ENCODE measurements at places on chromosomes 11 and 22.

DNA sequence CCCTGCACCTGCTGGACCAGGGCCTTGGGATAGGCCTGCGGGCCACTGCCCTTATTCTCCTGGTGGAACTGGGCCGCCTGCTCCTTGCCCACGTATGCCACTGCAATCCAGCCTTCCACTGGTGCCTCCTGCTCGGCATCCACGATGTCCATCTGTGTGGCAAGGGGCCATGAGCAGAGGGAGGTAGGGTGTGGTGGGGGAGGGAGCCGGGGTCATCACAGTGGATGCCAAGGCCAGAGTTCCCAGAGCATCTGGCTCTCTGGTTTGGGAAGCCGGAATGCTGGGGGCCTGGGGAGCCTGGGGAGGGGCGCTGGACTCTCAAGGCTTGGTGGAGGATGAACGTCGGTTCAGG is 627 bp downstream of the RNF215 start:
- no peak for DNase-seq

DNA sequence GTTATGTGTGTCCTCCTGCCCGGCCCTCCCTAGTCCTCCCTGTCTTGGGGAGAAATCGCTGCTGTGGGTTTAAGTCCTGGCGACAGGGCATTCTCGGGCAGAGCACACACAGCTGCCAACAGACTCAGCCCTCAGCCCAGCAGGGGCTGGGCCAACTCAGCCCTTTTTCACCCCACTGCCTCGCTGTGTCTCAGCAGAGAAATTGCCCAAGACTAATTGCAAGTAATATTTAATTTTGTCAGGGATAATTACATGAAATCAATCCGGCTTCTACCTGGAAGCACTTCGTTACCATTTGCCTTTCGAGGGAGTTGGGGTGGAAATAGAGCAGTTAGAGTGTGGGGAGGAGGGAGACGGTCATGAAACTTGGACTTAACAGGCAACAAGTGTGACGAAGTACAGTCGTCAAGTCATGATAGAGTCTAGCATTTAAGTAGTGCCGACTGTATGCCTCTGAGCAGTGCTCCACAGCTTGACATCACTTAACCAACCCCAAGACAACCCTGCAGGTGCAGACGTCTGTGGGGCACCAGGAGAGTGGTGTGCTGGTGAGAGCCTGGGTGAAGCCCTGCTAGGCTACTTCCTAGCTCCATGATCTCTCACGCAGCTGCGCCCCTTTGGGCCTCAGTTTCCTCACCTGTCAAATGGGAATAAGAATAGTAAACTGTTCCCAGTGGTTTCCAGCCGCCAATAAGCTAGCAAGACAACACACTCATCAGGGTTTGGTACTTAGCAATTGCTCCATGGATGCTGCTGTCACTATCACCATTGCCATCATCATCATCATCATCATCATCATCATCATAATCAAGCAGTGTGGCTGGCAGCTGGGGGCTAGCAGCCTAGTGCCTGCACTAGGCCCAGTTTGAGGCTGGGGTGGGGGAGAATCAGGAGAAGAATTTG is 29.2 kb downstream of the MN1 start:
- no peak for DNase-seq

DNA sequence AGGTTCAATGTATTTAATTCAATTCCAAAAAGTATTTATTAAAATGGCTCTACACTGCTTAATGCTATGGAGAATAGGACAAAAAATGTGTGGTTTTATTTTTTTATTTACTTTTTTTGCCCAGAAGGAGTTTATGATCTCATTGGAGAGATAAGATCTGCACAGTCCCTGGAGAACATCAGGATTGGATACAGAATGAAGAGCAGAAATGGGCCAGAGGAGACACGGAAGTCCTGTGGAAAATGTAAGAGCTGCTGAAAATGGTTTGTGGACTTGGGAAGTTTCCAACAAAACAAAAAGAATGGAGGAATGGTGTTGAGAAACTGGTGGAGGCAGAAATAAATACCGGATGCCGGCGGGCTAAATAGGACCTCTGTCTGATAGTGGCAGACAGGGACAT is 554.6 kb downstream of the OPCML start:
- no peak for DNase-seq

GRCh38 chr22:39994041-39994565 is 651 bp upstream of the FAM83F start:
- no peak for DNase-seq

- DNase-seq = no peak
Observed at GRCh38 chr11:105670811-105671210, 60.9 kb downstream of the GRIA4 start.

DNA sequence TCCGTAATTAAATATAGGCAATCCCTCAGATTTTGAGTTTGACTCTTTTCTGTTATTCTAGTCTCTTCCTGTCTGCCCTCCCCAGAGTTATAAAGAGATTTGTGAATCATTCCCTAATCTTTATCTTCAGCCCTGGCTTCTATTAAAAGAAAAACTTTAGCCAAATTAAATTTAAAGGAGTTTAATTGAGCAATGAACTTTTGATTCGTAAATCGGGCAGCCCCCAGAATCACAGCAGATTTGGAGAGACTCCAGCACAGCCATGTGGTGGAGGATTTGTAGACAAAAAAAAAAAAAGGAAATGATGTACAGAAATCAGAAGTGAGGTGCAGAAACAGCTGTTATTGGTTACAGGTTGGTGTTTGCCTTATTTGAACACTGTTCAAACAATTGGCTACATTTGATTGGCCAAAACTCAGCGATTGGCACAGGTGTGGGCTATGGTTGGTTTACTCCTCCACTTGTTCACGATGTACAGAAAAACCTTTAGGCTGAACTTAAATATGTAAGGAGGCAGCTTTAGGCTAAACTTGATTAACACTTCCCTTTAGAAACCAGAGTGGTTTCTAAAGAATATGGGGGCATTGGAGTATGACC is 2.3 kb upstream of the ALKBH8 start:
- DNase-seq = peak; percentile 77

DNA sequence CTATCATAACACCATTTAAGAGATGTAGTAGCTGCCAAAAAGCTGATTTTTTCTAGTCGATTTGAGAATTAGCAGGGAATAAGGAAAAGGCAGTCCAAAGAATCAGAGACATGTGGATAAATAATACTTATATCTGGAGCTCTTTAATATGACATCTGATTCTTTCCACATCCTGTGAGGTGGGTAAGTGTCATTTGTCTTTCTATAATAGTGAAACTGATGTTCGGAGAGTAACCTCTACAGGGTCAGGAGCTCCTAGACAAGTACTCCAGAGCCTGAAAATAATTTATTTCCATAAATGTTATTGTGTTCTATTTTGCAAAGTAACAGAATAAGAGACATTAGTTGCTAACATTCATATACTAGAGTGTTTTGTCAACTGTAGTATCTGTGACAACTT is 367.6 kb downstream of the DYNC2H1 start:
- DNase-seq = no peak

DNA sequence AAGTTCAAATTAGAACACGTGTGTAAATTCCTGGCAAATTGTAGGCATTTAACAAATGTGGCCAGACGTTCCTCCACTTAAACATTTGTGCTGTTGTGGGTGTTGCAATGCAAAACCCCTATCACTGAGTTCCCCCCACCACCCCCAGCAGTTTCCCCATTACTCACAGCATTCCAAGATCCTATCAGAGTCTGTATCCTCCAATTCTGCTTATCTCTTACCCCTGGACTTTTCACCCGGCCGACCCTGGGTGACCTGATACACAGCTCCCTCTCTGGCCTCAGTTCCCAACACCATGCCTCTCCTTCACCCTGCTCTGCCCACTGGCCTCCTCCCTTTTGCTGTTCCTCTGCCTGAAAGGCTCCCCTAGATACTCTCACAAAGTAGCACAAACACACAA is 31.4 kb upstream of the AQP11 start:
- no peak for DNase-seq

GRCh38 chr11:112355726-112356125 is 95.1 kb upstream of the PLET1 start:
- no peak for DNase-seq

DNA sequence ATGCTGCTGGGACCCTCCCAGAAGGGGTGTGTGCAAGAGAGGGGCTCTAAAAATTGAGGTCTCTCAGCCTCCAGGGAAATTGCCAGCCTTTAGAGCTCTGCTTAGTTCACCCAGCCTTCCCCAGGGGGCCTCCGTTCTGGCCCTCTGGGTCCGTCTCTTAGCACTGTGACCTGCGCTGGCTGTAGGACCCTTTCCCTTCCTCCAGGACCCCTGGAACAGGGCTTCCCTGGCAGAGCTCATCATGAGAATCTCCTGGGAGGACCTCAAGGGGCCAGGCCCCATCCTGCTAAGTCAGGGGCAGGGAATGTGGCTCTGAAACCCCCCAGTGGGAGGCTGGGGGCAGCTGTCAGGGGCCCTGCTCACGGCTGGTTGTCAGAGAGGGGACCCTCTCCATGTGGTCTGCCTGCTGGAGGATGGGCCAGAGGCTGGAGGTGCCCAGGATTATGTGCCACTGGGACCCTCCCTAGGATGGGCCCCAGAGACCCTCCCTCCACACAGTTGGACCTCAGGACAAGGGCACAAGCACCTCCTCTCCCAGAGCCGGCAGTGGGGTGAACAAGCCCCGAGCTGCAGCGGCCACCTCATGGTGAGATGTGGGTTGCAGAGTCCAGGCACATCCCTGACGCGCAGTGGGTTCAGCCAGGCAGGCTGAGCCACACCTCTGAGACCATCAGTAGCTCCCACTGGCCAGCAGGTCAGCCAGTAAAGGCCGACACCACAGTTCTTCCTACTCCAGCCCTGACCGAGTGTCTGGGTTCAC is 27.1 kb upstream of the GAL start:
- no peak for DNase-seq

DNA sequence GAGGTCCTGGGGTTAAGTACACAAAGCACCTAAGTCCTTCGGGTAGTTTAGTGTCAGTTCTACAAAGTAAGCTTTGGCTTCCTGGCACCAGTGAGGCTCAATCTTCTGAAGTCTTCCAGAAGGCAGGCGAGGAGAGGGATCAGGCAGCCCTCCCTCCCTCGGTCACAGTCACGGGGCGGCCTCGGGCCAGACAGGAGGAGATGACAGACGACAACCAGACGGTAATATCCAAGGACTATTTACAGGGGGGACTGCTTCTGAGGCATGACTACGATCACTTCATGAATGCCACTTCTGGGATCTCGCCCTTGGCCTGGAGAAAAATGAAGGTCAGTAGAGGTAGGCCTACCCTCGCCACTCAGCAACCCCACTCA is 383 bp upstream of the TMEM223 start:
- no peak for DNase-seq

DNA sequence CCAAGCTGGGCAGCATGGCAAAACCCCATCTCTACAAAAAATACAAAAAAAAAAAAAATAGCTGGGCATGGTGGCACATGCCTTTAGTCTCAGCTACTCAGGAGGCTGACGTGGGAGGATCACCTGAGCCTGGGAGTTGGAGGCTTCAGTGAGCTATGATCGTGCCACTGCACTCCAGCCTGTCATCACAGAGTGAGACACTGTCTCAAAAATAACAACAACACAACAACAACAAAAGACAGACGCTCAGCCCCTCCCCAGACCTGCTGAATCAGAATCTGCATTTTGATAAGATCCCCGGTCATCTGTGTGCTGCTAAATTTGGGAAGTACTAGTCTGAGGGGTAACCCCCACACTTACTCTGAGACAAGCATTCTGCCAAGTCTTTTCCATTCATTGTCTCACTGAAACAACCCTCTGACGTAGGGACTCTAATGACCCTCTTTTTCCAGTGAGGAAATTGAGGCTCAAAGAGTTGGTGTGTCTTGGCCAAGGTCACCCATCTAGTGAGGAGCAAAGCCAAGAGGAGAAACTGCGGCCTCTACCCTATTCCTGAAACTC is 7.5 kb downstream of the NEFH start:
- no peak for DNase-seq

All from MM.1S (cell line).